ENCODE measurements at places on chromosomes 1 and 21. TPM values are rescaled to one million over a fixed set of nuclear protein-coding genes. Genes with fewer than 3 reads are reported as not detected.

Gene FMO5
- 9.5 TPM for total RNA-seq

- no peak for DNase-seq
Measured at GRCh38 chr1:230280906-230281413, 145.2 kb downstream of the PGBD5 start.

DNA sequence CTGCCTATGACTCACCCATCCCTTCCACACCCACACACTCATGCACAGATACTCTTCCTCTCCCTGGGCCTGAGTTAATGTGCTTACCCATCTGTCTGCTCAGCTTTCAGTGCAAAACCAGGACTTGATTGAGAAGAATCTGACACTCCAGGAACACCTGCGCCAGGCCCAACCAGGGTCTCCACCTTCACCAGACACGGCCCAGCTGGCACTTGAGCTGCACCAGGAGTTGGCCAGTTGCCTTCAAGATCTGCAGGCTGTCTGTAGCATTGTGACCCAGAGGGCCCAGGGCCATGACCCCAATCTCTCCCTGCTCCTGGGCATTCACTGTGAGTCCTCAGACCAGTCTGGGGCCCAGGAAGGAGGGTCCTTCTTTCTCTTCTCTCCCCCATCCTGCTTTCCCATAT, 3.5 kb upstream of the SH3BGRL3 start:
- peak; percentile 51 for DNase-seq

GRCh38 chr1:39933956-39934941, 20.7 kb upstream of the MFSD2A start:
- peak; percentile 91 for DNase-seq

All from kidney (tissue), 22 donors.